ENCODE measurements at places on chromosomes 1 and 21.

- DNase-seq = no peak
Observed at GRCh38 chr1:27872802-27873551, 633 bp downstream of the THEMIS2 start.

GRCh38 chr1:47191940-47192457 is 2.2 kb upstream of the PDZK1IP1 start:
- no peak for DNase-seq

DNA sequence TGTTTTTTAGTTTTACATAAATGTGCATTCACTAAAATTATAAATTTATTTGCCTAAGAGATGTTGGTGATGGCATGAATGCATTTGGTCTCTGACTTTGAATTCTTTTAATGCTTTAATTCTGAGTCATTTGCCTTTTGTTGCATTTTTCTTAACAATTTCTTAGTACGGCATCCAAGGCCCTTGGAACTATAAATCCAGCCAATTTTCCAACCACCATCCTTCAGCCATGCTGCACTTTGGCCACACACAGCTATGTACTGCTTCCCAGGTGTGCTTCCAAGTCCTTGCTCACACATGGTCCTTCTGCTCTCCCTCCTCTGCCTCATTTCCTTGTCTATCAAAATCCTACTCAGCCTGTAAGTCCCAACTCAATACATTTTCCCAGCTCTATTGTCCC is 161.0 kb downstream of the DHRS3 start:
- no peak for DNase-seq

DNA sequence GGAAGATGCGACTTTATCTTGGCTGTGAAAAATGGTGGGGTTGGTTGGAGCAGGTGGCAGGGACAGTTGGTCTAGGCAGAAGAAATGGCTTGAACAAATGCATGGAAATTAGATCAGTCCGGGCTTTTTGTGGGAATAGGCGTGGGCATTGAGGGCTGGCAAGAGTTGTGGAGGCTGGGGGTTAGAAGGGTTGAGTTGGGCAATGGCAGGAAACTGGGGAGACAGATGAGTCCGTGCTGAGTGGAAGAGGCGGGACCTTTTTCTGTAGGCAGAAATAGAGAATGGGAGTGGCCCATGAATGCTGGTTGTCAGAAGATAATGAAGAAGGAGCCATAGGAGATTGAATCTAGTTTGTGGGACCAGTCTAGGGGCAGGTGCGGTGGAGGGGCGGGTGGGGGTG is 6.9 kb downstream of the PDPN start:
- DNase-seq = no peak

DNA sequence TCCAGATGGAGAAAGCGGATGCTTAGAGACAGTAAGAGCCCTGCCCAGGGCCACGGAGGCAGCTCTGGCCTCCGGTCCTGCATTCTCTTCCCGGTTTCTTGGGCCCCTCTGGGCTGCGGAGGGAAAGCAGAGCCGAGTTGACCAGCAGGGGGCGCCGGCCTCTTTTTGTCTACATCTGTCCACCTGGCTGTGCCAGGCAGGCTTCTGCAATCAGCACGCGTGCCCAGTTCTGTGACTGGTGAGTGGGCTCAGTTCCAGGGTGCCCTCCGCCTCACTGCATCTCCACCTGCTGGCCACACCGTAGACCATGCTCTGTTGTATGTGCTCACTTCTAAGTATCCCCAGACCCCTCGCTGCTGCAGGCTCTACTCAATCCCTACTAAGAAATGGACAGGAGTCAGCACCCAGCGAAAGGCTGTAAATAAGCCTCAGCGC is 6.7 kb upstream of the HUNK start:
- DNase-seq = no peak

- DNase-seq = no peak
Observed at GRCh38 chr1:53461323-53462044, 2.3 kb downstream of the DMRTB1 start.

GRCh38 chr1:114023377-114023776 is 44.1 kb downstream of the OLFML3 start:
- no peak for DNase-seq

- no peak for DNase-seq
Observed at GRCh38 chr1:230005040-230005439, 62.0 kb upstream of the GALNT2 start.

DNA sequence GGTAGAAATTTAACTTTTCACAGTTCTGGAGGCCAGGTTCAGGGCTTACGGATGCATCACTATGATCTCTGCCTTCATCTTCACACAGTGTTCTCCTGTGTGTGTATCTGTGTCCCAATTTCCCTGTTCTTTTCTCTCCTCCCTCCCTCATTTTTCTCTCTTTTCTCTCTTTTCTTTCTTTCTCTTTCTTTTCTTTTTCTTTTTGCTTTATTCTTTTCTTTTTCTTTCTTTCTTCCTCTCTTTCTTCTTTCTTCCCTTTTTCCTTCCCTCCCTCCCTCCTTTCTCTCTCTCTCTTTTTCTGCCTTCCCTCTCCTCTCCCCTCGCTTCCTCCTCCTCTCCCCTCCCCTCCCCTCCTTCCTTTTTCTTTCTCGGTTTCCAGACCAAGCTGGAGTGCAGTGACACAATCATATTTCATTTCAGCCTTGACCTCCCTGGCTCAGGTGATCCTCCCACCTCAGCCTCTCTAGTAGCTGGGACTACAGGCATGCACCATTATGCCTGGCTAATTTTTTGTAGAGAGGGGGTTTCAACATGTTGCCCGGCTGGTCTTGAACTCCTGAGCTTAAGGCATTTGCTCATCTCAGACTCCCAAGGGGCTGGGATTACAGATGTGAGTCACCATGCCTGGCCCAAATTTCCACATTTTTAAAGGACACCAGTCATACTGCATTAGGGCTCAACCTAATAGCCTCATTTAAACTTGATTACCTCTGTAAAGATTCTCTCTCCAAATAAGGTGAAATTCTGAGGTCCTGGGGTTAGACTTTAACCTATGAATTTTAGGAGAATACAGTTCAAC is 115.9 kb downstream of the HUNK start:
- no peak for DNase-seq

DNA sequence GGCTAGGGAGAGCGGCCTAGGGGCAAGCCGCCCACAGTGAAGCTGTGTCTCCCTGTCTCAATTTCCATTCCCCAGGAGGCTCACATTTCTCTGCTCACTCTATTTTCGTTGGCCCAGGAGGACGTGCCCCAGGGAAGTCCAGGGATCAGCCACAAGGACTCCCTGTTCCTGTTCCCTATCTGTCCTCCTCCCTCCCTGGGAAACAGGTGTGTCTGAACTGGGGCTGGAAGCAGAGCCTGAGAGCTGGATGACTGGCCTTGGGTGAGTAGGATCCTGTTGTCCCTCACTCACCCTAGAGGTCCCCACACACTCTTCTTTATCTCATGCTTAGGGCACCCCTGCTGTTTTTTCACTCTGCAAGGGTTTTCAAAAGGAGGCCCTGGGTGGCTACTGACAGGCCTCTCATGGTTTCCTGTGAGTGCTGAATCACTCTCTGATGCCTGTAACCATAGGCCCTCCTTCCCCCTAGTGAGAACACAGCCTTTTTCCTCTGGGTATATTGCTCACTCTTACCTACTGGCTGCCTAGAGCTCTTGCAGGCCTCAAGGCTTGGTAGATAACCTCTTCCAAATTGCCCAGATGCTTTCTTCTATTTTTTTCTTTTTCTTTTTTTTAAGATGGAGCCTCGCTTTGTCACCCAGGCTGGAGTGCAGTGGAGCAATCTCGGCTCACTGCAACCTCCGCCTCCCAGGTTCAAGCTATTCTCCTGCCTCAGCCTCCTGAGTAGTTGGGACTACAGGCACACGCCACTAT is 3.3 kb upstream of the UTP11 start:
- DNase-seq = no peak

GRCh38 chr1:21816602-21817302 is 4.7 kb downstream of the LDLRAD2 start:
- no peak for DNase-seq

DNA sequence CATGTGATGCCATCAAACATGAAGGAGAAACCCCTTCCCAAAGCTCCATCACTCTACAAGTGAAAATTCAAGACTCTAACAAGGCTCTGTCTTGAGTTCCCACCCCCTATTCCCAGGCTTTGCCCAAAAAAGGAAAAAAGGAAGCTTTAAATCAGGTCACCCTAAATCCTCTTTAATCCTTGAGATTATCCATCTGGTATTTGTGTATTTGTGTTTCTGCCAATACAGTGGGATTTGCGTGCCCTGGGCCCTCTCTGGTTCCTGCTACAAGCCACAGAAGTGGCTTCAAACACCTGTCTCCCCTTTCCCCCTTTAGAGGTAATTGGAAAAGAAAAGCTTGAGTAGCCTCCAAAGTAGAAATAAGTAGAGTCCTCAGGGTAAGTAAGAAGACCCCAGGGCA is 120.4 kb downstream of the EDEM3 start:
- no peak for DNase-seq

- DNase-seq = peak; percentile 60
Observed at GRCh38 chr1:19643602-19644394, at the start of gene NBL1. Gene NBL1, plus strand, starts transcription at chr1:19644311. Its CDS starts 10,720 bp downstream, at chr1:19655031.
